ENCODE measurements at places on chromosomes 6 and 20. TPM values are rescaled to one million over a fixed set of nuclear protein-coding genes. Genes with fewer than 3 reads are reported as not detected.

GRCh38 chr6:143098054-143098671, 37.5 kb downstream of the AIG1 start:
- DNase-seq, result no peak

CDSN gene
- polyA plus RNA-seq, result not detected

DNA sequence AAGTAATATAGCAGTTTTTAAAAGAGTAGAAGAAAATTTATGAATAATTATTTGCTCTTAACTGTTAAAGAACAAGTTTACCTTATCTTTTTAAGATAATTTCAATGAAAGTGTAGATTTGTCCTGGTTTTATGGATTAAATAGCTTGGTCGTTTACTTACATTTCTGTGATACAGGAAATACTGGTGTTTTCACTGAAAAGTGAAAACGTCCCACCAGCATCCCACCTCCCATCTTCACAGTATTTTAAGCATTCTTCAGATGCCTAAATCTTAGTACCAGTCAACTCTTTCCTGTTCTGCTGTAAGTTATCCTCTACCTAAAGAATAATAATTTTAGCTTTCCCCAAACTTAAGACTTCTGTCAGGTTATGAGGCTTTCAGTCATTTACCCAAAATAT, 5.8 kb downstream of the TAB2 start:
- no peak for DNase-seq

GRCh38 chr6:42337985-42338743, 113.6 kb downstream of the TRERF1 start:
- DNase-seq, result no peak

DNA sequence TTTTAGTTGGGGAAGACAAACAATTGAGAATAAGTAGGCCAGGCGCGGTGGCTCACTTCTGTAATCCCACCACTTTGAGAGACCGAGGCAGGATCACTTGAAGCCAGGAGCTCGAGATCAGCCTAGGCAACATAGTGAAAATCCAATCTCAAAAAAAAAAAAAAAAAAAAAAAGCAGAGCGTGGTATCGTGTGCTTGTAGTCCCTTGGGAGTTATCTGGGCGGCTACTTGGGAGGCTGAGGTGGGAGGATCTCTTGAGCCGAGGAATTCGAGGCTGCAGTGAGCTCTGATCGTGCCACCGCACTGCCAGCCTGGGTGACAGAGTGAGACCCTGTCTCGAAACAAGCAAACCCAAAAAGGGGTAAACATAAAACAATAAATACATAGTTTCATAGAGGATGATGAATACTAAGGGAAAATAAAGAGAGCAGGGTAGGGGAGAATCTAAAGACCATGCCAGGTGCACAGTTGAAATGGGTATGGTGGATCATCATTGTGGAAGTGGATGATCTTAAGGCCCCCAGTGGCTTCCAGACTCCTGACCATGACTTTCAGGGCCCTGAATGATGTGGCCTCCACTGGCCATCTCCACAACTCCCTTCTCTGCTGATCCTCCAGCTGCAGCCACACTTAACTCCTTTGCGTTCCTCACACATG, 947 bp downstream of the POFUT1 start:
- no peak for DNase-seq

- no peak for DNase-seq
Observed at GRCh38 chr6:81606965-81607381, 145.5 kb downstream of the TENT5A start.

- no peak for DNase-seq
Observed at GRCh38 chr20:41314386-41314785, 3.1 kb downstream of the ZHX3 start.

GRCh38 chr6:69102416-69102815, 467.3 kb downstream of the ADGRB3 start:
- DNase-seq, result no peak

DNA sequence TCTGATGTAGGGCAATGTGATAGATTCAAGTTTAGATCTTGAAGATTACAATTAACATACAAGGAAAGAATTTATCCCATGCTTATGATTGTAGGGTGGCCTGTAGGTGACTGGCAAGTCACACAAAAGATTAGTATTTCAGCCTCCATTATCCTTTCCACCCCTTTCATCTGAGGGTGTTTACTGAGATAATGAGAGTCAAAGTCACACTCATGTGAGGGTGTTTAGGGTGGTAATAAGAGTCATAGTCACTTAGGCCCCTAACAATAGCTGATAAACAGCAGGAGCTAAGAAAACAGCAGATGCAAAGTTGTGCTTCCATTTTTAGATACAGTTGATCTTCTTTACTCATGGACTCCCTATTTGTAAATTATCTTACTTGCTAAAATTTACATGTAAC, 11.4 kb downstream of the FAM184A start:
- no peak for DNase-seq

DEFB112 gene
- polyA plus RNA-seq, result not detected

Measured in right renal pelvis (tissue), 4 donors.